ENCODE measurements at places on chromosomes 13 and 19.

GRCh38 chr13:109760951-109761350 lies 25.4 kb downstream of the IRS2 start:
- no peak for DNase-seq

- DNase-seq: no peak
These were observed 674.6 kb upstream of the SGCG start for GRCh38 chr13:22506096-22506691.

GRCh38 chr19:1232652-1233072 lies 5.1 kb downstream of the CBARP start:
- no peak for DNase-seq

GRCh38 chr19:28737021-28737895 lies 475.7 kb downstream of the UQCRFS1 start:
- DNase-seq: no peak

Data from thoracic aorta (tissue), 2 donors.